Activated CD8-positive, alpha-beta memory T cell treated with anti-CD3 and anti-CD28 coated beads for 1 hour (primary cell): ENCODE measurements at places on chromosomes 3 and 15.

DNA sequence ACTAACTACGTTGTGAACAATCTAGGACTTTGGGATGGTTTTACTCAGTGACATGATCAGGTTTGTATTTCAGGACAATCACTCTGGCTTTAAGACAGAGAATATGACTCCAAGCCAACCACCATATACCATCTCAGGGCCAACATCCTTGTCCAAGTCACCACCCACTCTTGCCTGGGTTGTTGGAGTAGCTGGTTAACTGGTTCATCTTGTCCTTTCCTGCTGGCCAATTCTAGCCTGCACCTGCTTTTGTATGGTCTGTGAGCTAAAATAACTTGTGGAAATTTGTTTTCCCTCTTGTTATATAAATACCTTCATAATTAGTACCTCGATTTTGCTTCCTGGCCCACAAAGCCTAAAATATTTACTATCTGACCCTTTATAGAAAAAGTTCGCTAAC, 306.8 kb upstream of the STT3B start:
- no peak for DNase-seq

GRCh38 chr3:138768125-138768524, 66.6 kb downstream of the PIK3CB start:
- no peak for DNase-seq

DNA sequence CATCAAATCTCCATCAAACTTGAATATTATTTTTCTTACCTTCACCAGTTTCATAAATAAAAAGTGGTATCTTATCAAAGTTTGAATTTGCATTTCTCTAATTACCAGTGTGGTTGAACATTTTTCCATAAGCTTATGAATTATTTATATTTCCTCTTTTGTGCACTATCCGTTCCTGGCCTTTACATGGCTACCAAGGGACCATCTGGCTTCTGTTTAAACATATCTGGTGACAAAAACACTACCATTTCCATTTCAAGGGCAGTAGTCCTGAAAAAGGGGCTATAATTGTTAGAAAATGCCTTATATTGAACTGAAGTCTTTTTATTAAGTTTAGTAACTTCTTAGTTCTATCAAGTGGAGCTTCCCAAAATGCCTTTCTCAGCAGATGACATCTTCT, 44.3 kb upstream of the TM4SF4 start:
- DNase-seq, result no peak

DNA sequence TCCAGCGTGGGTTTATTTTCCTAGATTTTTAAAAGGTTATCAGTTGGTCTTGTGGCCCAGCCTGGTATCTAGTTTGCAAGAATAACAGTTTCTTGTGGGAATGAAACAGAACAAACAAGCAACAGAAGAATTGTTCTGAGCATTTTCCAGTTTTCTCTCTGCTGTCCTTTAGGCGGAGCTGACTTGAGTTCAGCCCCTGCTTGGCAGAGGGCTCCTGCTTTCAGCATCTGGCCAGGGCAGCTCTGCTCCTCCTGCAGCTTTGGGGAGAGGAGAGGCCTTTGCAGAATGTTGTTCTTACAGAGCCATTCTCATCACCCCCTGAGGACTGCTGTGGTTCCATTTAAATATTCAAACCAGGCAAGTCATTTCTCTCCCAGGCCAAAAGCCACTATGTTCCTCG, 117.7 kb downstream of the ALDH1A2 start:
- DNase-seq, result no peak

GRCh38 chr3:45664578-45664977, 24.6 kb upstream of the SACM1L start:
- peak; percentile 43 for DNase-seq

DNA sequence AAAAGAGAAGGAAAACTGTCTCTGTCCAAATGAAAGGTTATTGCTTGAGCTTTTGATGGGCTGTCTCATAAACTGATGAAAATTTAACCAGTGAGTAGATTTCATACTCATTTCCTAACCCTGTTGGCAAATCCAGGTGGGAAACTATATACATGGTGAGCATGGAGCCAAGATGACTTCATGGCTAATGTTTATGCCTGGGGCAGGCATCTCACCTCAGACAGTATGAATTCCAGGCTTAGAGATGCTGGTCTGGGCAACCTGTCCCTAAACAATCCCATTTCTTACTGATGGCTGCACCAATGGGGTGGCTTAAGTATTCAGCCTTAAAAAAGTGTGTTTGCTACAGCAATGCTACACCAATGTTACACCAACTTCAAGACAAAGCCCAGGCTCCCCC, 58.1 kb downstream of the SLTM start:
- no peak for DNase-seq

DNA sequence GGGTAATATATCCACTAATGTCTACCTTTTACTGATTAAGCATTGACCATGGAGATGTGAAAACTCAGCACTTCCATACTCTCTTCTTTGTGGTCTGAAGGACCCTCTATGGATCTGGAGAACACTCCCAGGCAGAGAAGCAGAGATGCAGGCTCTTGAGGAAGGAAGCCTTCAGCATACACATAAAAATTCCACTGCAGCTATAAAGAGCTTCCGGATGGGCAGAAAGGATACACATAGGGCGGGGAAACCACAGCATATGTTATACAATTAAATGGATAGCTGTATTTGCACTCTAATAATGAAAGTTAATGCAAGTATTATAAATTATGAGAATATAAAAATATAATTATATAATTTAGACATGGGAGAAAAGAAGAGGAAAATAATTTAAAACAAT, 1258.2 kb upstream of the ALCAM start:
- no peak for DNase-seq

DNA sequence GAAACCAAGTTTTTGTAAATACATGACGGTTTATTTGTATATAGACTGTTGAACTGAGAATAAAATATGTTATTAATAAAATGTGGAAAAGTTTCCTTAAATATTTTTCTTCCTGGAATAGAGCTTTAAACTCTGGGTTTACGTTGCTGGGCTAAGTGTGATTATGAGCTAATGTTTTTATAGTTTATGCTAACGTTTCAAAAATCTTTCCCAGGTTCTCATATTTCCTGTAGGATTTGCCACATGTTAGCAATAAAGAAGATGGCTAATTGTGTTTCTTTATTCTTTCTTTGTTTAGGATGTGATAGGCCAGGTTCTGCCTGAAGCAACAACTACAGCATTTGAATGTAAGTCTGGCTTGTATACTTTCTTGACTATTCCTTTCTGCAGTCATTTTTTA, 7.2 kb downstream of the MAP2K5 start:
- no peak for DNase-seq

DNA sequence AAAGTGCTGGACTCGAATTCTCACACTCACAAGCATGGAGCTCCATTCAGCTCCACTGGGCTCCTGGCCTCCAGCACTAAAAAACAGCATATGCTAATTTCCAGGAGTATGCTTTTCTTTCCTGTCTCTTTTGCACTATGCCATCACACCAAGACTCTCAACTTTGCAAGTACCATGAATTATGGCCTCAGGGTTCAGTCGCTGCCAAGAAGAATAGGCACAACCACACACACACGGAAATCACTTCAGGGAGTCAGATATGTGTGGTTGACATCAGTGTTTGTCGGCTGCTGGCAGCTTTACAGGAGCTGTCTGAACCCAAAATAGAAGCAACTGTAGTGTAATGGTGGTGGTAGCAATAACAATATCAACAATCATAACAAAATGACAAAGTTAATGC, 305.0 kb upstream of the SLCO3A1 start:
- DNase-seq, result no peak

GRCh38 chr15:92800013-92800412, 100.1 kb upstream of the CHD2 start:
- DNase-seq, result no peak

DNA sequence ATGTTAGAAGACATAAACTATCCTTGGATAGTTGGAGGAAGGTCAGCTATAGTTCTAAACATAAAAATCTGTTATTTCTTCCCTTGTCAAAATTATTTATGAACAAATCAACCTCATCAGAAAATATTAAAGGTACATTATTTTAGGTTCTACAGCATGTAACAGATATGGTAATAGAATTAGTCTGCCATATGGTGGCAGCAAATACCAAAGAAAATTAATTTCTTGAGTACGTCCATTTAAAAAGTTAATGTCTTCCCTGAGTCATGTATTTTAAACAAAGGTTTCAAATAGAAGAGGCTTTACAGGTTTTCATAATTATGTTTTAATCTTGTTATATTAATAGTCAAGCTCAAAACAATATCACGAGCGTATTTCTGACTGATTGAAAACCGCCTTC, 17.9 kb upstream of the ANKRD28 start:
- DNase-seq, result no peak

DNA sequence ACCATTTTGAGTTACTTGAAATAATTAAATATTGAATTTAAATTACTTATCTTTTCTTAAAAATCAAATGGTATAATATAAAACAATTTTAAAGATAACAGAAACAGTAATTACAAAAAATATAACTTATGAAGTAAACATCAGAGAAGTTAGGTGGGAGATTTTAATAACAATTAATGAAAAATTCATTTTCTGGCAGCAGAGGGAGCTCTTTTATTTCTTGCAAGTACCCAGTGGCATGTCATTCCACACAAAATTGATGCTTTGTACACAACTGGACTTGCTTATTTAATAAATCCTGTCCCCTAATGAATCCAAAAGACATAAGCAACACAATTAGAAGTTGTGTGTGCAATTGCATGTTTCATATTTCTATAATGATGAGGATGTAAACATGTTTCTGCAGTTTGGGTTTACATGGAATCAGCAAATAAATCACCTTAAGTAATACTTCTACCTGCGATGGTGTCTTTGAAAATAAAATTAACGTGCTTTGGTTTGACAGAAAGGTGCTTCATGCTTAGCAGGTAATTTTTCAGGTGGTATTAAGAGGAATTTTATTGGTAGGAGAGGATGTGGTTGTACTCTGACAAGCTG, 861.3 kb downstream of the ZPLD1 start:
- DNase-seq, result no peak

- DNase-seq, result no peak
These were observed 1045.5 kb upstream of the NR2F2 start for GRCh38 chr15:95284933-95285421.

DNA sequence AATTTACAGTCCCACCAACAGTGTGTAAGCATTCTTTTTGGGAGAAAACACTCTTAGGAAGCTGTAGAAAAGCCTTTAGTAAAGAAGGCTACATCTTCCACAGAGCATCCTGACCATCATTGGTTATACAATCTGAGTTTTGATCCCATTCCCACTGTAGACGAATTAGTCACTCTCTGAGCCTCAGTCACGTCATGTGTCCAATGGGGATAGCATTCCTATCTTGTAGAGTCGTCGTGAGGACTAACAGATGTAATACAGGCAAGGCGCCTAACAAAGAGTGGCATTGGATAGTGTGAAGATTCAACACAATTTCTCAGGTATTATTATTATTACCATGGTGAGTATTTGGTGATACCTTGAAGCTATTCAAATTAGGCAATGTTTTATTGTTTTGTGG, 44.0 kb upstream of the ALDH1A3 start:
- no peak for DNase-seq

DNA sequence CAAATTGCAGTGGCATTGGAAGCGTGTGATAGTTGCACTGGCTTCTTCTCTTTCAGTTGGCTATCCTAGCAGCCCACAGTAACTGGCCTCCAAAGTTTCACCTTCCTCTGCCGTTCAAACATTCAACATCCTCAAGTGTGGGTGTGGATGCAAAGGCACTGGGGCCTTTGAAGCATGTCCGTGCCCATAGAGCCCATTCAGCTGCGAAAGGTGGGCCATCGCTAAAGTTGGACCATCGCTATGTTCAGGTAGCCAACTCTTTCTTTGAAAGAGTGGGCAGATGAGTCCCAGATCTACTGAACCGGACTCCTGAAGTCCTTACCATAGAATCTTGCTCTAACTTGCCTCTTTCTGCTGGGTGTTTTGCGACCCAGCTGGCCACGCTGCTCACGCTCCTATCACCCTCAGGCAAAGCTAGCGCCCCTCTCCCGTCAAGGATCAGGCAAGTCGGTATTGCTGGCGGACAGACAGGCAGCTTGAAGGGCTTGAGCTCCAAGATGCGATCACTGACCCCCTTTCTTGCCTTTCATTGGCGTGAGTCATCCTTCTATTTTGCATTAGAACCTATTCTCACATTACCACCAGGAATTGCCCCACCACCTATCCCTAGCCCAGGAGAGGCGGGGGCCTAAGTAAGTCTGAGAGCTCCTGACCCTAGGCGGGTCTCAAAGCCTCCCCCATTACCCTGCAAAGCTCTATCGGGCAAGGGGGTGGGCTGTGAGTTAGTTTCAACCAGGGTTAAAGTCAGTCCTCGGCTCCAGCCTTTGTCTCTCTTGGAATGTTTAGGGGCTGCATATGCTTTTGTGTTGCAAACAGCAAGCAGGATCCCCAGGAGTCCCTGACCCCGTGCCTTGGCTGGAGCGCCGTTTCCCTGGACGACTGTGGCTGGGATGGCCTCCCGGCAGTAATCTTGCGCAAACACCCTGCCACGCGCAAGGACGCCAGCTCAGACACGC, 28.7 kb downstream of the ZIC4 start:
- DNase-seq, result no peak

DNA sequence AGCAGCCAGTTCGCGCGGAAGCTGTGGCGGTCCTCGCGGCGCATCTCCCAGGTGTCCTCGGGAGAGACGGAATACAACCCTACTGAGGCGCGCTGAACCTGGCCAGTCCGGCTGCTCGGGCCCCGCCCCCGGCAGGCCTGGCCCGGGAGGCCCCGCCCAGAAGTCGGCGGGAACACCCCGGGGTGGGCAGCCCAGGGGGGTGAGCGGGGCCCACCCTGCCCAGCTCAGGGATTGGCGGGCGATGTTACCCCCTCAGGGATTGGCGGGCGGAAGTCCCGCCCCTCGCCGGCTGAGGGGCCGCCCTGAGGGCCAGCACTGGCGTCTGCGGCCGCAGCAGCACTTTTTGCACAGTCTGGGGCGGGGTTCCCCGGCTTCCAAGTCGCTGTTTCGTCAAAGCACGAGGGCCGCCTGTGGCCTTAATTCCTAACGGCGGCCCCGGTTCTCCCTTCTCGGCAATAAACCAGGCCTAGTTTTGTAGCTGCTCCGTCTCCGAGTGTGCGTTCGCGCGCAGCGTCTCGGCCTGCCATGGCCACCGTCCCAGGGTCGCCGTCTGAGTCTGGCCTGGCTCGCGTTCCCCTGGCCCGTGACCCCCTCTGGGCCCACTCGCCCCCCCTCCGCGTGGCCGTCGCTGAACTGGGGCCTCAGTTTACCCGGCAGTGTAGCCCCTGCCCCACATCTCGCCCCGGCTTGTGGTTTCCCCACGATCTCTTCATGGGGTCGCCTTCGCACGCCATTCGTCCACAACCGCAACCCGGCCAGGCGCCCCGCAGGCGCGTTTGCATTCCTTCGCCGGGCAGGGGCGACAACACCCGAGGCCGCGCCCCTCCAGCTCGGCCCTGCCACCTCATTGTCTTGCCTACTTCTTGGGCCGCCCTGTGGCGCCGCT, 30.0 kb downstream of the NBEAL2 start:
- peak; percentile 60 for DNase-seq

DNA sequence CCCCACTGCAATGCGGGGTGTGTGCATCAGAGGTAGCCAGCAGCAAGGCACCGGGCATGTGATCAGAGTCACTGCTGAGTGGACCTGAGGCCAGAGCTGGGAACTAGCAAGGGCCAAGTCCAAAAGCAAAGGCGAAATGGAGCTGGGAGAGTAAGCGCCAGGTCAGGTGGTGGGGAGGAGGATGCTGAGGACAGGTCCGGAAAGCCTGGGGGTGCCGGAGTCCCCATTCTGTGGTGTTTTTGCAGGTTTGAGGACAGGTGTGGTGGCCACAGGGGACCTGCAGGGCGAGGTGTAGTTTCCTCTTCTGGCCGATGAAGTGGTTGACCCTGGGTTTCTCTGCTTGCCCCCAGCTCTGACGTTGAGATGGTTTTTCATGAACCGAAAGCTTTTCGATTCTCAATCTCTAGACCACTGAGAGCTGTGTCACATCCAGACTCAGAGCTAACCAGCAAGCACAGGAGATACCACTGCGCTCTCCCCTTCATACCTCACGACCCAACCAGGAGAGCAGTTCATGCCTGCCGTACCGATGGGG, 35.0 kb upstream of the HES1 start:
- no peak for DNase-seq
